ENCODE measurements at places on chromosomes 16 and 17.

GRCh38 chr17:63070031-63070430 is 104.0 kb downstream of the TANC2 start:
- DNase-seq, result no peak

GRCh38 chr16:82954224-82954929 is 327.6 kb downstream of the CDH13 start:
- DNase-seq, result peak; percentile 13

GRCh38 chr17:58755269-58755576 is 431 bp upstream of the PPM1E start:
- DNase-seq, result no peak

DNA sequence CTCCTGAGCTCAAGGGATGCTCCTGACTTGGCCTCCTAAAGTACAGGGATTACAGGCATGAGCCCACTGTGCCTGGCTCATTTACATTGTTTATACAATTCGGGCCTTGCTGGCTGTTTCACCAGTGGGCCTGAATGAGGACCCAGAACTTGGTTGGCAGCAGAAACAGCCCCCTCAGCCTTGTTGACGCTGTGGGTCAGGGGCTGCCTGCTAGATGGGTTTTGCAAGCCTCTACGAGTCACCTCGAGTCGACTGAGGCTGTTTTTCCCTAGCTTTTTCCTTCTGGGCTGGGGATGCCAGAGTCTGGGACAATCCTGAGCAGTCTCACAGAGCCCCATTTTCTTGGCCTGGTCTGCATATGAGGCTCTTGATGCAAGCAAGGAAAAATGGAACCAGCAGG is 16.1 kb downstream of the PPL start:
- DNase-seq, result no peak

DNA sequence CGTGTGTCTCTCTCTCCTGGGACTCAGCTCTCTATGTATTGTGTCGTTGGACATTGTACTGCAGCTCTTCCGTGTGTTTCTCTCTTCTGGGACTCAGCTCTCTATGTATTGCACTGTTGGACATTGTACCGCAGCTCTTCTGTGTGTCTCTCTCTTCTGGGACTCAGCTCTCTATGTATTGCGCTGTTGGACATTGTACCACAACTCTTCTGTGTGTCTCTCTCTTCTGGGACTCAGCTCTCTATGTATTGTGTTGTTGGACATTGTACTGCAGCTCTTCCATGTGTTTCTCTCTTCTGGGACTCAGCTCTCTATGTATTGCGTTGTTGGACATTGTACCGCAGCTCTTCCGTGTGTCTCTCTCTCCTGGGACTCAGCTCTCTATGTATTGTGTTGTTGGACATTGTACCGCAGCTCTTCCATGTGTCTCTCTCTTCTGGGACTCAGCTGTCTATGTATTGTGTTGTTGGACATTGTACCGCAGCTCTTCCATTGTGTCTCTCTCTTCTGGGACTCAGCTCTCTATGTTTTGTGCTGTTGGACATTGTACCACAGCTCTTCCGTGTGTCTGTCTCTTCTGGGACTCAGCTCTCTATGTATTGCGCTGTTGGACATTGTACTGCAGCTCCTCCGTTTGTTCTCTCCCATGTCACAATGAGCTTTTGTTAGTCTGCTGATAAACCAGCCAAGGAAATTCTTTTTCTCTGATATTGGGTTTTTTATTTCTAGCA is 84.8 kb downstream of the RPTOR start:
- no peak for DNase-seq

DNA sequence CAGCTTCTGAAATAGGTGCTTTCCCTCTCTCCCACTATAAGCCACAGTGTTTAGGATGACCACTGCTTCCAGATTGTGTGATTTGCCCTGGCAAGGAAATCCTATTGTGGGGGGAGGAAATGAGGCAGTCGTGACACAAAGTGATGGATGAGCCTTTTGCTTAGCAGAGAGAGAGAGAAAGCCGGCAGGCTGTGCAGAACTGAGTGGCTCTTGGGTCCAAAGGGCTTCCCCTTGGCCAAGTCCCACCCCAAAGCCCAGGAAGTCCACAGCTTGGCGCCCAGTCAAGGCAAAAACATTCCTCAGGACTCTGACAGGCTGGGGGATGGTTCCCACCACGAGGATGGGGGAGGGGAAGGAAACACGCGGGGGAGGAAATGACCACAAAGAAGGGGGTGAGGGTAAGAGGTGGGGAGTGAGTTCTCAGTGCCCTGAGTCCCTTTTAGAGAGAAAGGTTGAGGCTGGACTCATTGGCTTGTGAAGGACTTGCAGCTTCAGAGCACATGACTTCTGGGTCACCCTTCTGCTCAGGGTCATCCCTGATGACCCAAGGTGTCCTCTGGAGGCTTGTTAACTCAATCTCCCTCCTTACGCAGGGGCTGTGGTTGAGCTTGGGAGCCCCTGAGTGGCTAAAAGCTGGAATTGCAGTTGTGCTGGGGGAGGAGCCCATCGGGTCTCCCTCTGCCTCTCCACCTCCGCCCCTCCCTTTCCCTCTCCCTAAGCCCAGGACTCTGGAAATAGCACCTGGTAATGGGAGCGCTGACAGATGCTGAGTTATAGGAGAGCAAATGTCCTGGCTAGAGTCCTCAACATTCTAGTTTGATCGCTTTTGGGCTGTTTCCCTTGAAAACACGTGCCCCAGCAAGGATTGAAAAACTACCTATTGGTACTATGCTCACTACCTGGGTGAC is 10.3 kb upstream of the MSL1 start:
- peak; percentile 96 for DNase-seq

GRCh38 chr16:66220702-66221101 is 145.8 kb upstream of the CDH5 start:
- DNase-seq, result no peak

DNA sequence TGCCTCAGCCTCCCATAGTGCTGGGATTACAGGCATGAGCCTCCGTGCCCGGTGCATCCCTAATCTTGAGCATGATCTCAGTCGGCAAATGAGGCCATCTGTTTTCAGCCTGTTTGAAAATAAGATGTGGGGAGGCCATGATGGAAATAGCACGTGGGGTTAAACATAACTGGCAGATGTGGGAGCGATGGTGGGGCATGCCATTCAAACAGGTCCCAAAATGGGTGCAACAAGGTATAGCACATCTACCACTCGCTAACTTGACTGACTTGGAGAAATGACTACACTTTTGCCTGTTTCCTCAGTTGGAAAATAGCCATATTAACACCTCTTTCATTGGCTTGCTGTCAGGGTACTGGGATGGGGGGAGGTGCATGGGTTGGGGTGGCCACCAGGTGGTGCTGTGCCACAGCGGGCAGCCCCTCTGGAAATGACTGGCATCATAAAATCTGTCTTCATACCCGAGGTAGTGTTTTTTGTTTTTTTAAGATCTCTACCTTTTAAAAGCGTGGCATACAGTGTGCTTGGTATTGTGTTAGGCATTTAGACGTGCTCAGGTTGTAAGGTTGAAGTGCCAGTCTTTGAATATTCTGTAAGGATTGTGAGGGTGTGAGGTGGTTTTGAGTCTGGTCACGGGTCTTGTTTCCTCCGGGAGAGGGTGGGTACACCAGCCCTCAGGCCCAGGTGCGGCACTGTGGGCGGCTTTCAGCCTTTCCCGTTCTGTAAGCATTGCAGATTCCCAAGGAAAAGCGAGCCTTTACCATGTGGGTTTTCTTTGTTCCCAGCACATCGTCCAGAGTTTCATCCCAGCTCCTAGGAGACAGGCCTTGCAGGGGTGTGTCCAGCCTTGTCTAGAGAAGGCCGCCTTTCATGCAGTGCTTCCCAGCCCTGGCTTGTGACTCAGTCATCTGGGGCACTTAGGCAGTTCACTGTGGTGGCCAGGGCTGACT is 2.9 kb upstream of the TTYH2 start:
- peak; percentile 60 for DNase-seq

DNA sequence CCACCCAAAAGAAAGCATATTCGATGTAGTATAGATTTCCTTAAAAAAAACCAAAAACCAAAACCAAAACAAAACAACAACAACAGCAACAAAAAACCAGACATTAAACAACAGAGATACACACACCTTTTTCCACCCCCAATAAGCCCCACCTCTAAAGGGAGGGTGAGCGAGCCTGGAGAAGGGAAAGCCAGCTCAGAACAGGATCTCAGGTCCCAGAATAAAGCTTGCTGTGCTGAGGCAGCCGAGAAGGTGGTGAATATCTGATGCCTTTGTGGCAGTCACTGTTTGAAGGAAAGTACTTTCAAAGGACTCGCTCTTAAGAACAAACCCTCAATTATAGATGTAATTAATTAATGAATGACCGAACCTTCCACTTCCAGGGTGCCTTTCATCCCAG is 470 bp downstream of the KRT23 start:
- DNase-seq, result no peak

DNA sequence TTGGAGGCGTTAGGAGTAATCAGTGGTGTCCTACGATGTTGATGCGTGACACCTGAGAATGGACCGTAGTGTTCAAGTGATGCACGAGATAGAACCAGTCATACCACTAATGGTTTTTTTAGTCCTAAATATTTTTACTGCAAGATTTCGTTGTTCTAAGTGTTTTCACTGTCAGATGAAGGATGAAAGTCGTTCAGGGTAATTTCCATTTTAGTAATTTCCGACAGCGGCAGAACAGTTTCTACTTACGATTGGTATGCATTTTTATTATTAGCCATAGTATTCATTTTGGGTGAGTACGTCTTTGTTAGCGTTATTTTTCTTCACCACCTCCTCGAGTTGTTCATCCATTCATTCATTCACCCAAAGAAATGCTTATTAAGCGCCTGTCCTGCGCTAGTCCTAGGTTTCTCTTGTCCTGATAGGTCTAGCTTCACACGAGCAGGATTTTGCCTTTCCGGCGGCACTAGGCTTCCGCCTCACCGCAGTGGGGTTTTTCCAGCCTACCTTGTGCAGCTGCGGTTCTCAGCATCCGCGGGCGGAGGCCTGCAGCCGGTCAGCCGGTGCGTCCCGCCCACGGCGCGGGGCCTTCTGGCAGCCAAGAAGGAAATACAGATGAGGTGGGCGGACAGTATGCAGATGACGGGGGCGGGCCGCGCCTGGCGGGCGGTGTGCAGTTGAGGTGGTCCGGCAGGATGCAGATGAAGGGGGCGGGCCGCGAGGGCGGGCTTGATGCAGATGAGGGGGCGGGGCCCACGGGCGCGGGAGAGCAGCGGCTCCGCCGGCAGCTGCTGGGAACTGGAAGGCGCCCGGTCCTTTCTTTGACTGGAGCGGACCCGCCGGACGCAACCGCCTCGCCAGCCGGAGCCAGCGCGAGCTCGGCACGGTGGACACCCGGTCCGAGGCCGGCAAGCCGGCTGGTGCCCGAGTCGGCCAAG is 146.4 kb downstream of the SPECC1 start:
- peak; percentile 95 for DNase-seq

DNA sequence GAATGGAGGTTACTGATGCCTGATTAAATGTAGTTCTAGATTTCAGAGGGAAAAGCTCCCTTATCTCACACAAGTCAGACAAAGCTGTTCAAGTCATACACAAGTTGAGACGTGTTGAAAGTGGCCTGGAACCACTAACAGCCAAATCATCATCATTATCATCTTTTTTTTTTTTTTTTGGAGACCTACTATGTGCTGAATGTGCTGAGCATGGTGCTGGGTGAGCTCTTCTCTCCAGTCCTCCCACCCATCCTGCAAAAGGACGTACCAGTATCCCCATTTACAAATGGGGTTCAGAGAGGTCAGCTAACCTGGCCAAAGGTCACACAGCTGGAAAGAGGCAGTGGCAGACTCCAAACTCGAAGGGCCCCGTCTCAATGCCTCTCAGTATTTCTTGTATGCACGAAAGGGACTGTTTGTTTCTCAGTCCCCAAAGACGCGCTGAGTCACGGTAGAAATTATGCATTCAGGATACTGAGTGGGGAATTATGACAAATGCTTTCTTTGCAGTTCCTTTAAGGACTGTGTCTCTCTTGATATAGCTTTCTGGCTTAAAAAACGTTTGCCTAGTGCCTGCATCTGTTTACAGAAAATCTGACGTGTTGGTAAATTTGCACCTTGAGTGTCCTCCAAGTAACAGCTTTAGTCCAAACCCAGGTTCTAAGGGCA is 235.5 kb downstream of the XYLT1 start:
- DNase-seq, result no peak

DNA sequence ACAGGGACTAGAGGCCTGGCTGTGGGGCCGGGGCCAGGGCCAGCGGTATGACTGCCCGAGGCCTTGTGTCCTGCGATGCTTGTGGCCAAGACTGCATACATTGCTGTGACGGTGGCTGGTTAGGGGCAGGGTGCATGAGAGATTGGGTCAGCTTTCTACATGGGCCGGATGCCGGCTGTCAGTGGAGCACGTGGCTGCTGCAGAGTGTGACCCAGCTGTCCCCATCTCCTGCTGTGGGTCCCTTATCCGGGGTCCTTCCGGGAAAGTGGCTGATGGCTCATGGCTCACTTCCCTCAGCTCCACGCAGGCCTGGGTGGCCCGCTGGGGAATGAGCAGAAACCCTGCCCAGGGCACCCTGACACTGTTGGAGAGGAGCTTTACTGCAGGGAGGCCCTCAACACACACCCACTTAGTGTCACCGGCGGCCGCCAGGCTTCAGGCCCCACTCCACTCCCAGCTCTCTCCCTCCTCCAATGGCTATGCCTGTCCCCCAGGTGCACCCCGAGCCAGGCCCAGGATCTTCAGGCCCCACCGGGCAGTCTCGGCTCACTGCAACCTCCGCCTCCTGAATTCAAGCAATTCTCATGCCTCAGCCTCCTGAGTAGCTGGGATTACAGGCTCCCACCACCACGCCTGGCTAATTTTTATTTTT is 808 bp upstream of the RGS11 start:
- DNase-seq, result no peak

DNA sequence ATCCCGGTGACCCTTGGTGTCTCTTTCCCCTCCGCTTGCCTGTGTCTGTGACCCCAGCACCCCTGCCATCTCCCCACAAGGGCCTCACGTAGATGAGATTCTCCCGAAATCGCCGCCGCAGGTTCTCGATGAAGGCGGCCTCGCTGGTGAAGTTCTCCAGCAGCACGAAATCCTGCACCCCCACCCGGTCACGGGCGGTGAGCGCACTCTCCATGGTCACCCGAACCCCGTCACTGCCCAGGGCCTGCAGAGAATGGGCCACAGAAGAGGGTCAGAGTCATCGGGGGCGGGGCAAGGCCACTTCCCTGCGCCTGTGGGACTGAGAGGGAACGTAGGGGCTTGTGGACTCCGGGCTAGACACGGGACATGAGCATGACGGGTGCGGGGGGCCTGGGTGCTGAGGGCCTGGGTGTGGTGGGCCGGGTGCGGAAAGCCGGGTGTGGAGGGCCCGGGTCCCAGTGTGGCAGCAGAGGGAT is 8.4 kb downstream of the MYO1C start:
- no peak for DNase-seq

DNA sequence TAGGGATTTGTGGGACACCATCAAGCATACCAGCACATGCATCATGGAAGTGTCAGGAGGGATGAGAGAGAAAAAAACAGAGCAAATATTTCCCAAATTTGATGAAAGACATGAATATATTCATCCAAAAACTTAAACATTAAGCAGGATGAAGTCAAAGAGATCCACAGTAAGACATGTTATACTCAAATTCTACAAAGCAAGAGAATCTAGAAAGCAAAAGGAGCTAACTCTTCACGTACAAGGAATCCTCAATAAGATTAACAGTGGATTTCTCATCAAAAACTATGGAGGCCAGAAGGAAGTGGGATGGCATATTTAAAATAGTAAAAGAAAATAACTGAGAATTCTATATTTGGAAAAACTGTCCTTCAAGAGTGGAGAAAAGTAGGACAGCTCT is 374.8 kb downstream of the ZFHX3 start:
- DNase-seq, result no peak
